ENCODE measurements at places on chromosomes 5 and 9.
A peak's percentile ranks its signal among the peaks of the same experiment; 100 is the strongest.

DNA sequence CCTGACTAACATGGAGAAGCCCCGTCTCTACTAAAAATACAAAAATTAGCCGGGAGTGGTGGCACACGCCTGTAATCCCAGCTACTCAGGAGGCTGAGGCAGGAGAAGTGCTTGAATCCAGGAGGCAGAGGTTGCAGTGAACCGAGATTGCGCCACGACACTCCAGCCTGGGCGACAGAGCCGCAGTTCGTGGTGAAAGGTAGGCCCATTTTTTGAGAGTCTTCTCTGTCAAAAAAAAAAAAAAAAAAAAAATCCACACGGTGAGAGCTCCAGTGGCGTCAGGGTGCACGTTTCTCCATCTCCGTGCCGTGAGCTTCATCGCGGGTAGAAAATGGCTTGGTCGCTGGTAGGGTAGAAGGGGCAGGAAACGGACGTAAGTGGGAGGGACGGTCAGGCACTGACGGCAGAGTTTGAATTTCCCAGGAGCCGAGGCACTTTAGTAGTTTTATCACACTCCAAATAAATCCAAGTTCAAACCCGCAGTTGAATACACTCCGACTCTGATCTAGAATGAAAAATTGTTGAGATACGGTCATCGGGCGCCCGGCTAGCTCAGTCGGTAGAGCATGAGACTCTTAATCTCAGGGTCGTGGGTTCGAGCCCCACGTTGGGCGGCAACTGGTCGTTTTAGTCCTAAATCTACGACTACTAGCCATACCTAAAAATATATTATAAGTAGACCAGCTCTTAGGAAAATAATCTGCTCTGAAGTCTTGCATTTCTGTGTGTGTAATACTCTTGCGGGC is 2.4 kb upstream of the TRIM7 start:
- DNase-seq: no peak

DNA sequence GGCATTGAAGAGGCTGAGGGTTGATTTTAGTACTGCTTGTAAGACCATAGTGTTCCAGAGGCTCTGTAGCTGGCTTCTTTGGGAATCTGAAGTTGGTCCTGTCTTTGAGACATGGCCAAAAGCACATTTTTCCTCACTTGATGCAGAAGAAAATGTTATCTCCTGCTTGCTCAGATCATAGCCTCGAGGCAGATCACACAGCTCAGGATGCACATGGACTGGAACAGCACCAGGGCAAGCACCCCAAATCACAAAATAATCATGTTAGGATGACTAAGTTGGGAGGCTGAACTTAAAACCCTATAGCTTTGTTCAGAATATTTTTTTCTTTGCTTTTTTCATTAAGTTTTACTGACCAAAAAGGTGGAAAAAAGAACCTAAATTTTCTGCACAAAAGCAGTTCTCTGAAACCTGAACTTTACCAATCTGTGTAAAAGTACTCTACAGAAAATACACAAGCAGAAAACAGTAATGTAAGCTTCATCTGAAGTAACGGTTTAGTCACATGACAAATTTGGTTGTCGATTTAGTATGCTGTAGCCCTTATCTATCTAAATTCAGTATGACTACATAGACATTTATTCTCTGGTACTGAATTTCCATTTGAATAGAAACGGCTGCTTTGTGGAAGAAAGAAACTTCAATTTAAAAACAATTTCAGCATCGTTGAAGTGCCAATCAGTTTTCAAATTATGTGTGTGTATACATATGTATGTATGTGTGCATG is 3.4 kb downstream of the KLHL9 start:
- DNase-seq: no peak

DNA sequence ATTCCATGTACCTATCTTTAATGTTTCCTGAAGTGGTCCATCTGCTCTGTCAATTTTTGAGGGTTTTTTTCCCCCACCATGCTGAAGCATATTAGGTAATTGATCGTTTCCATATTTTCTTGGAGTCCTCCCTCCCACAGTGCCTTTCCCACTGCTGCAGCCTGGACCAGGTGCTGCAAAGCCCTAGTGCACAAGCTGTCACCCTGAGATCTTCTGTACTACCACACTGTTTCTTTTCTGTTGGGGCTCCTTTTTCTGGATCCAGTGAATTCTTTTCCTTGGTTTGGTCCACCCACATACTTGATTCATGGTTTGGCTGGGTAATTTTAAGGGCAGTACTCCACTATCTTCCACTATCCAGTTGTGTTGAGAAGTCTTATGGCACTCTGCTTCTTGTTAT is 30.9 kb upstream of the FAM169A start:
- no peak for DNase-seq

DNA sequence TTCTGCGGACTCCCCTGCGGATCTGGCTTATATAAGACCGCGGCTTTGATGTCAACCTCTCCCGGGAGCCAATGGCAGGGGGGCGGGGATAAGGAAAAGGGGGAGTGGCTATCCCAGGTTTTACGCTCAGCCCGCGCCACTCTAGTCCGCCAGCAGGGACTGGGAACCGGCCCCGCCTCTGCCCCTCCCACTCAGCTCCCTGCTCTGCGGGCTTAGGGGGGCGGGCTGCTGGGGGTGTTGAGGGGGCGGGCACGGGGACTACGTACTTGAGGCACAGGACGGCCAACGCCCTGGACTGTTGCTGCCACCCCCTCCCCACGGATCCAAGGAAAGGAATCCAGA is at the start of gene HAND1:
Gene HAND1 (minus strand): TSS at position 4 of the 342 bp plus-strand sequence. CDS start 219 bp downstream, outside the sequence.
- peak; percentile 73 for DNase-seq

DNA sequence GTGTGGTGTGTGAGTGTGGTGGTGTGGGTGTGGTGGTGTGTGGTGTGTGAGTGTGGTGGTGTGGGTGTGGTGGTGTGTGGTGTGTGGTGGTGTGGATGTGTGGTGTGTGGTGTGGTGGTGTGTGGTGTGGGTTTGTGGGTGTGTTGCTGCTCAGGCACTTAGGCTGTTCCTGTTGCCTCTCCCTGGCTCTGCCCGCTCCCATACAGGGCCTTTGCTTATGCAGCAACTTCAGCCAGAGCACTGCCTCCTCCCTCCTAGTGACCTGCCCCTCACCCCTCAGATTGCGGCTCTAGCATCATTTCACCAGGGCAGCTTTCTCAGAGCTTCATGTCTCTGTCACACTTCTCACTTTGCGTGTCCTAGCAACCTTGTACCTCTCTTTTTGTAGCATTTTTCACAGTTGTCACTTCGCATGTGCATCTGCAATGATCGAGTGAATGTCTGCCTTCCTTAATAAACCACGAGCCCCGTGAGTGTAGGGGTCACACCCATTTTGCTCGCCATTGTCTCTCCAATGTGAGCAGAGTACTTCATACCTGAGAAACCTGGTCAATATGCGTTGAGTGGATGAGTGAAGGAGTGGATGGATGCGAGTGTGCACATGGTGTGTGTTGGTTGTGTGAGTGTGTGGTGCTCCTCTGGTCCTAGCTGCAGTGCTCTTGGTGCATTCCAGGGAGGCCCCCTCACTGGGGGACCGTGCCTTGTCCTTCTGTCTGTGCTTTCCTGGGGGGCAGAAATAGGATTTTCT is 167.9 kb upstream of the PANK3 start:
- no peak for DNase-seq

DNA sequence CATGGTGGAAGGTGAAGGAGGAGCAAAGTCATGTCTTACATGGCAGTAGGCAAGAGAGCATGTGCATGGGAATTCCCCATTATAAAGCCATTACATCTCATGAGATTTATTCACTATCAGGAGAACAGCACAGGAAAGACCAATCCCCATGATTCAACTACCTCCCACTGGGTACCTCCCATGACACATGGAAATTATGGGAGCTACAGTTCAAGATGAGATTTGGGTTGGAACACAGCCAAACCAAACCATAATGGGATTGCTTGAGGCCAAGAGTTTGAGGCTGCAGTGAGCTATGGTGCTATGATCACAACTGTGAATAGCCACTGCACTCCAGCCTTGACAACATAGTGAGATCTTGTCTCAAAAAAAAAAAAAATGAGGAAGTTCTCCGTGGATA is 581.8 kb downstream of the TAF11L14 start:
- no peak for DNase-seq

DNA sequence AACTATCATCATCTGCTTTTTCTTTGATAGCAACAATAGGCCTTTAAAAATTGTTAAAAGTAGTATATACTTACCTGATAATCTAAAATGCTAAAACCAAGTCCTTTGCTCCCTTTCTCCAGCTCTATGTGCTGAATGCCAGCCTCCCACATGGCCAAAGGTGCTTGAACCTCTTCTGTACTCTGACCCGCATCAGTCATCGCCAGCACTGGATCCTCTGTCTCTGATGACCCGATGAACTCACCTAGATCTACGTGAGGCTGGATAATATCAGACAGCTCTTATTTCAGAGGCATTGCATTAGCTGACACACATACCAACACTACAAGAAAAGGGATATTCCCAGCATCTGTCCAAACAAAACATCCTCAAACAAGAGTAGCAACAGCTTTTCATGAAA is 89.5 kb downstream of the MPDZ start:
- DNase-seq: no peak
